ENCODE measurements at places on chromosomes 16 and 17.

DNA sequence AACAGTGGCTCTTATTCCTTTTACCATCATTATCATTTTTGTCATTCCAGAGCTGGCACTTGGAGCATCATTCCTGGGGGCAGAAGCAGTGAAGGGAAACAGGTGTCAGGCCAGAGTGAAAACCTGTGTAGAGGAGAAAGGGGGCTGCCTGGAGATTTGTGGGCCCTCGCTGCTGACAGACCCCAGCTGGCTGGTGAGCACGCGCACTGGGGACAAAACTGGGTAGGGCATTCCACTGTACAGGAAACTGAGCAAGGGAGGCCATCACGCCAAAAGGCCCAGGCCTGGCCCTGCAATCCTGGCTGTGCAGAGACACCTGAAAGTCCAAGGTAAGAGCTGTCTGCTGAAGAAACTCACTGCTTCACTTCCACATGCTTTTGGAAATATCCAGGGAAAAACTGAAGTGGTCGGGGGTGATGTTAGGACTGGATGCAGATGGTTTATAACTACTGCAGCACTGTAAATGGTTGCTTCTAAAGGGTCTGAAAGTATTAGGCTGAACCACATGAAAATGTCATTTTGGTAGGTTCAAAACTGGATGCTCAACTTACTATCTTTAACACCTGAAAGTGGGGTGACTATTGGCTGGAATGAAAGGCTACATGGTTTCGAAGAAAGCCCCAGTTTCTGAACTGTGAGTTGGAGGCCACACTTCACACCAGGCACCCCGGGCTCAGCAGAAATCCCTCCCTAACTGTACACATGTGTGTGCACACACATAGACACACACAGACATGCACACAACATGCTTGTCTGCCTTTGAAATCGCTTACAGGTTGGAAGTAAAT lies 225.0 kb downstream of the C16orf78 start:
- DNase-seq = no peak

DNA sequence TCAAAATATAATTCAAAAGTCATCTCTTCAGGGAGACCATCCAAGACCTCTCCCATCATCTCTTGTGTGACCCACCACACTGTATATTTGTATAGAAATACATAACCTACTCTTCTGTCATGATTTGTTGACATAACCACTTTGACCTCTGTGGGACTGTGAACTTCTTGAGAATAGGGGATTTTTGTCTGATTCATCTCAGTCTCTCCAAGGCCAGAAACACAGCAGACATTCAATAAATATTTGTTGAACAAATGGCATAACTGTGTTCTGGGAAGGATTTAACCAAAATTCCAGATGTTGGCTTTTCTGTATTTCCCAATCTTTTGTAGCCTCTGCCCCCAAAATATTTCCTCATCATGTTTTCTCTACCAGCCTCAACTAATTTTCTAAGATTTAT lies 169.7 kb downstream of the CDH11 start:
- no peak for DNase-seq

- no peak for DNase-seq
These were observed 16.4 kb upstream of the FLCN start for GRCh38 chr17:17253406-17253805.

DNA sequence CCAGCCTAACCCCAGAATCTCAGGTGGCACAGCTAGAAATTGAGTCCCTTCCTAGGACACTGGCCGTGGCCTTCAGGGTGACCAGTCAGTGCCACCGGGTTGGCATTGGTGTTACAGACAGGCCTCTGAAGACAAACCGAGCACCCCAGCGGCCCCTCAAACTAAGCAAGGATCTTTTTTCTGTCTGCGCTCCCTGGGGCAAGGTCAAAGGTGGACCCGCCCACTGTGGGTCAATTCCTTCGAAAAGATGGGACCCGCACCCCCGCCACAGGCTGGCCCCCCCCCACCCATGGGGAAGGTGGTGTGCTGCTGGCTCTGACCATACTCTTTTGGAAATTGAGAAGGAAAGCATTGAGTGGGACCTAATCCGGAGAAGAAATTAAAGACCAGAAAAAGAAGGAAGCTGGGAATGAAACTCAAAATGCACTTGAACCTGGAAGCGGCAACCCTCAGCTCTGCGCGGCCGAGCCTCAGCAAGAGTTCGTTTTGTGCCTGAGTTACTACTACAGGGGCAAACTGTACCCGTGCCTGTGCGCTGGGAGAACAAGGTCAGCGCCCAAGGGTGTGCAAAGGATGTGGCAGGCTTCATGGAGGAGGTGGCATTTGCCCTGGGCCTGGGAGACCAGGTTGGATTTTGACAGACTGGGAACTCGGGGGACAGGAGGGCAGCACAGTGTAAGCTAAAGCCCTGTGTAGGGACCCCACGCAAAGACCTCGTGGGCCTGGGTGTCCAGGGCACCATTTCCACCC lies 20.4 kb downstream of the TMC6 start:
- no peak for DNase-seq

DNA sequence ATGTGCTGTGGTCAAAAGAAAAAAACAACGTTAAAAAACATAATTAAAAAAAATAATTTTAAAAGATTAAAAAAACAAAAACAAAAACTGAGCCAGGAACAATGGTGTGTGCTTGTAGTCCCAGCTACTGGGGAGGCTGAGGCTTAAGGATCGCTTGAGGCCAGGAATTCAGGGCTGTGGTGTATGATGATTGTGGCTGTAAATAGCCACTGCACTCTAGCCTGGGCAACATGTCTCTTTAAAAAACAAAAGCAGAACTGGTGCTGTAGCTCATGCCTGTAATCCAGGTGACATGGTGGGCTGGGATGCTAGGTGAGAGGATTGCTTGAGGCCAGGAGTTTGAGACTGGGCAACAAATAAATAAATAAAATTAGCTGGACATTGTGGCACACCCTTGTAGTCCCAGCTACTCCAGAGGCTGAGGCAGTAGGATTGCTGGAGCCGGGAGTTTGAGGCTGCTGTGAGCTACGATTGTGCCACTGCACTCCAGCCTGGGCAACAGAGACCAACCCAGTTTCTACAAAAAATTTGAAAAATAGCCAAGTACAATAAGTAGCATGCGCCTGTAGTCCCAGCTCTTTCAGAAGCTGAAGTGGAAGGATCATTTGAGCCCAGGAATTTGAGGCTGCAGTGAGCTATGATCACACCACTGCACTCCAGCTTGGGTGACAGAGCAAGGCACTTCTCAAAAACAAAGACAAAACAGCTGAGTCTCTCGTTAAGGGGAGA lies 43.6 kb downstream of the NFATC3 start:
- no peak for DNase-seq

DNA sequence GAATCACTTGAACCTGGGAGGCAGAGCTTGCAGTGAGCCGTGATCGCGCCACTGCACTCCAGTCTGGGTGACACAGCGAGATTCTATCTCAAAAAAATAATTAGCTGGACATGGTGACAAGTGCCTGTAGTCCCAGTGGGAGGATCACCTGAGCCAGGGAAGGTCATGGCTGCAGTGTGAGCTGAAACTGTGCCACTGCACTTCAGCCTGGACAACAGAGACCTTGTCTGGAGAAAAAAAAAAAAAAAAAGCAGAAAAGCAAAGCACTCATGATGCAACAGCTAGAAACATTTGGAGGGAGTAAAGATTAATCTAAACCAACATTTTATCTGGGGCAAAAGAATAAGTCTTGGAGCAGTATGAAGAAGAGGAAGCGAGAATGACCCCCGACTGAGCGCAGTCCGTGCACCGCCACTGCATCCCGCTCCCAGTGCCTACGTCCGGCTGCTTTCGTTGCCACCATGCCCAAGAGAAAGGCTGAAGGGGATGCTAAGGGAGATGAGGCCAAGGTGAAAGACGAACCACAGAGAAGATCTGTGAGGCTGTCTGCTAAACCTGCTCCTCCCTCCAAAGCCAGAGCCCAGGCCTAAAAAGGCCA lies 8.2 kb downstream of the PRPSAP1 start:
- DNase-seq = no peak

- DNase-seq = peak; percentile 94
These were observed 5.0 kb upstream of the TLCD2 start for GRCh38 chr17:1714980-1715802.

DNA sequence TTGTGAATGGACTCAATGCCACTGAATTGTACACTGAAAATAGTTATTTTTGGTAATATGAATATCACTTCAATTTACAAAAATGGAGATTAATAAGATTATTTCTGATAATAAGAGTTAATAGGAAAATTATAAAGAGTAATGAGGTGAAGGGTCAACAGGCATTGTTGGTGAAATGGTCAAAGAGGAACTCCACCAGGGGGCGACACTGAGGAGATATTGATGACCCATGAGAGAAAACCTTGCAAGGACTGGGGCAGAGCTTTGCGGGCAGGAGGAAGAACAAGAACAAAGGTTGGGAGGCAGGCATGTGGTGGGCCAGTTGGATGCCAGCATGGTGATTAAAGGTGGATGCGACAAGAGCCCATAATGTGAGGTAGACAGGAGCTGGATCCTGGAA lies 74.0 kb upstream of the XYLT1 start:
- DNase-seq = no peak

- DNase-seq = no peak
These were observed 106.7 kb downstream of the TOX3 start for GRCh38 chr16:52440248-52440647.

- DNase-seq = no peak
These were observed 17.9 kb downstream of the MYO1C start for GRCh38 chr17:1474402-1475189.

DNA sequence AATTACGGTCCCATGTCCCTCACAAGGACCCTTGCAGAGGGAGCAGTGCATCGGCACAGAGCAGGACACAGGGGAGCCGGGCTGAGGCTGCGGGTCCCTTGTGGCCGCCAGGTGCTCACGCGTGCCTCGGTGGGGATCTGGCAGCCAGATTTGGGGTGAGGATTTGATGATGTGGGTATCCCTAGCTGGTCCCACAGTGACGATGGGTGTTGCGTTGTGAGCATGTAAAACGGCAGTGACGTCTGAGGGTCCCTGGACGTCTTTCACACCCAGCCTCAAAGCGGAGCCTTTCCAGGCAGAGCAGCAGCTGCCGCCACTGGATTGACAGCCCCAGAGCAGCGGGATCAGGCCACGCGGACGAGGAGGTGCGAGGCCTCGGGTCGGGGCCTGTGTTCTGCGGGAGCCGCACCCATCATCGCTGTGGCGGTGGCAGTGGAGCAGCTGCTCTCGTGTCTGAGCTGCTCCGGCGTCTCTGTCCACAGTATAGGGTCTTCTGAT lies 54.6 kb downstream of the WDR45B start:
- no peak for DNase-seq

- no peak for DNase-seq
These were observed 184.2 kb upstream of the RPL38 start for GRCh38 chr17:74019271-74019670.

- DNase-seq = no peak
These were observed 54.3 kb upstream of the NOL11 start for GRCh38 chr17:67663457-67663856.

- no peak for DNase-seq
These were observed 31.5 kb downstream of the TADA2A start for GRCh38 chr17:37438141-37438540.

- DNase-seq = no peak
These were observed 132.6 kb downstream of the PARN start for GRCh38 chr16:14497245-14498082.

DNA sequence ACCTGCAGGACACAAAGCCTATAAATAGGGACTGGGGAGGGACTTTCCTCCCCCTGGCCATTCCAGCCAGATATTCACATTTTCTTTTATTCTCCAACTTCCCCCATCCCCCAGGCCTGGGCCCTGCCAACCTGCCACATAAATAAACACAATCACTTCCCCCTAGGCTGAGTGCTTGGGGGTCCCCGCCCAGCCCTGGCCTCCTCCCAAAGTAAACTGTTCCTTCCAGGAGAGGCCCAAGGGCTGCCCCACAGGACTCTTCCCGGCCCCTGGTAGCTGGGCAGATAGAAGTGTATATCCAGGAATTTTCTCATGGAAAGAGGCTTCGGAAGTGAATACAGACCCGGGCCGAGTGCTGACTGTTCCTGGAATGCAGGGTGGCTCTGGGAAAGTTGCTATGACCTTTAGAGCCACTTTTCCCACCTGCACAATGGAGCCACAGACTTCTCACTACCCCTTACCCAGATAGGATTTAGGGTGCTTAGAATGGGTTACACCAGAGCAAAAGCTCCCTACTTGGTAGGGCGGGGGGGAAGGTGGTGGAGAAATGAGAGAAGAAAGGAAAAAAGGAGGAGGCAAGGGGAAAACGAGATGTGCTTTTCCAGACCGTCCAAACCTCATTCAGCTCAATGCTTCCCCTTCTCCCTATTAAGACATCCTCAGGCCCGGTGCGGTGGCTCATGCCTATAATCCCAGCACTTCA lies 8.5 kb downstream of the CSF3 start:
- peak; percentile 40 for DNase-seq

- DNase-seq = no peak
These were observed 1115.8 kb upstream of the RBFOX1 start for GRCh38 chr16:6216836-6217235.

DNA sequence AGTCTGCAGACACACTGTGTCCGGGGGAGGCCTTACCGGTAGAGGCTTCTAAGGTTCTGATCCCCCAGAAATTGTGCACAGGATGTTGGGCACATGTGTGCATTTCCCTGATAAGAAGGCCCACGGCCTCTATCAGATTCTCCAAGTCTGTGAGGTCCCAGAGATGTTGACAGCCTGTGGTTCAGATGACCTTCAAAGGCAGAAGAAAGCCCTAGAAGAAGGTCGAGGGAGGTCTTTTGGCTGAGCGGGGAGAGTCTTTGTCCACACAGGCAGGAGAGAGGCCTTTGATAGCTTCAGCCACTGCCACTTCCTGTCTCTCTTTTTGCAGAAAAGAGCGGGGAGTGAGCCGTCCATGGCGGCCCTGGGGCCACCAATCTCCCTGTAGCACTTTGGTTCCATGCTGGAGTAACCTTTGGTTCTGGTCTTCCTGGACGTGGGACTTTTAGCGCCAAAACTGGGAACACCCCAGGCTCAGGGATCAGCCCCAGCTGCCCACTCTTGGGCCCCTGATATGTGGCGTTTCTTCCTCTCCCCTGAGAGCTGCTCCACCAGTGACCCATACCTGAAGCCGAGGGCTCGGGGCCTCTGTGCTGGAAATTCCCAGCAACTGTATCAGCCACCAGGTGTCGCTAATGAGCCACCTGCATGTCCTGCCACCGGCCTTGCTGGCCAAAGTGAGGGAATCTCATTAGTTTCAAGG lies 28.1 kb upstream of the LGALS9 start:
- peak; percentile 82 for DNase-seq

DNA sequence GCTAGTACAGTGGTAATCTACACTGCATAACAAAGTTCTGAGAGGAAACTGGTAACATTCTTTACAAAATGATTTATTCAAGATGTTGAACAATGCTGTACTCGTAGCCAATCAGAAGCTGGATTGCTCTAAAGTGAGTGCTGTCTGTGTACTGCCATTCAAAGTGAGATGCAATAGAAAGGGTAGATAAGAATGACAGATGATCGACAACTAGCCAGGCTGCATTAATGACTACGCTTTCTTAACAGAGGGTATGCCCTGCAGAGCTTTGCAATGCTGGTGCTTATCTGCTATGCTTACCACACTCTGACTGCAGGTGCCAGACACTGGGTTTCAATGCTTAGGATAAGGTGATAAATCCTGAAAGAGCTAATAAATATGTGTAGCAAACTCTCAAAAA lies 46.1 kb upstream of the SLC25A19 start:
- DNase-seq = no peak

GRCh38 chr17:64388961-64389565 lies 1.6 kb downstream of the PECAM1 start:
- DNase-seq = no peak
